ENCODE measurements at places on chromosomes 2 and 18.

DNA sequence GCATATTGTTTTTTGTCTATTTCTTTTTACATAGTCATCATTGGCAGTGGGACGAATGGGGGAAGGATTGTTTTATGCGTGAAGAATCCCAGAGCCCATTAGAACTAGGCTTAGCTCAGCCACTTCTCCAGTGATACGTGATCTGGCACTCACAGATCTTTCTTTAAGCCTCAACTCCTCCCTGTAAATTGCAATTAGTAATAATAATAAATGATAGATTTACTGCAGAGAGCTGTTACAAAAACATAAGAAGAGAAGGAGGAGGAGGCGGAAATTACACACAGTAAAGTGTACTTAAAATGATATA, 629.3 kb downstream of the NRXN1 start:
- DNase-seq: no peak

GRCh38 chr2:160720098-160720497, 226.5 kb upstream of the RBMS1 start:
- no peak for DNase-seq

- no peak for DNase-seq
Observed at GRCh38 chr2:96099861-96100798, 16.2 kb downstream of the ADRA2B start.

DNA sequence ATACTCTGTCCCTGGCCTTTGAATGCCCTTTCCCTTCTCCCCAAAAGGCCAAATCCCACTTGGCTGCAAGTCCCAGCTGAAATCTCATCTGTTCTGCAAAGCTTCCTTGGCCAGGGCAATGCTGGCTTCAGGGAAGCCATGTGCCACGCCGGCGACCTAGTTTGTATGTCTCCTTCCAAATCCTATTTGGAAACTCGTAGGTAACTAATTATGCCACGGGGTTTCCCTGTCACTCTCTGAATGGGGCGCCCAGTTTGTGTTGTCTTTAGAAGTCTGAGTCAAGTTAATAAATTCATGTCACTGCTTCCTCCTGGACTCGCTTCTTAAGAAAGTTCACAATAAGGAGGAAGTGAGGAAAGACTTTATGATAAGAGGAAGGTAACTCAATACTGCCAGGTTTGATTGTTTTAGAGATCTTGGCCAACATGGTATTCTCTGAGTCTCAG, 19.1 kb downstream of the FHL2 start:
- no peak for DNase-seq

- DNase-seq: no peak
Observed at GRCh38 chr2:79796641-79797040, 283.8 kb downstream of the CTNNA2 start.

DNA sequence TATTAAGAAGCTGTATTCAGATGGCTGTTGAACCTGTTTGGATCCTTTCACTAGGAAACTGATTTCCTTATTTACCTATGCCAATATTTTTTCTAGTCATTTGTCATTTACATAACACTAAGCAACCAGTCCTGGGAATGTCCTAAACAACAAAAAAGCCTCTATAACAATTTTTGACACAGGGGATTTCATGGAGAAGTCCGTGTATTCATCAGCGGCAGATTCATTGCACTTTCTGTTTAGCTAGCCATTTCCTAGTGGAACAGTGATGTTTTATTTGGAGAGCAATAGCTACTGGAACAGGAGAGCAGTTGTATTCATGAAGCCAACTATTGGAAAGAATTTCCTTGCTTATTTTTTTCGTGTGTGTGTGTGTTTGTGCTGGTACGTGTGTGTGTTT, 604.3 kb upstream of the POU3F3 start:
- no peak for DNase-seq

DNA sequence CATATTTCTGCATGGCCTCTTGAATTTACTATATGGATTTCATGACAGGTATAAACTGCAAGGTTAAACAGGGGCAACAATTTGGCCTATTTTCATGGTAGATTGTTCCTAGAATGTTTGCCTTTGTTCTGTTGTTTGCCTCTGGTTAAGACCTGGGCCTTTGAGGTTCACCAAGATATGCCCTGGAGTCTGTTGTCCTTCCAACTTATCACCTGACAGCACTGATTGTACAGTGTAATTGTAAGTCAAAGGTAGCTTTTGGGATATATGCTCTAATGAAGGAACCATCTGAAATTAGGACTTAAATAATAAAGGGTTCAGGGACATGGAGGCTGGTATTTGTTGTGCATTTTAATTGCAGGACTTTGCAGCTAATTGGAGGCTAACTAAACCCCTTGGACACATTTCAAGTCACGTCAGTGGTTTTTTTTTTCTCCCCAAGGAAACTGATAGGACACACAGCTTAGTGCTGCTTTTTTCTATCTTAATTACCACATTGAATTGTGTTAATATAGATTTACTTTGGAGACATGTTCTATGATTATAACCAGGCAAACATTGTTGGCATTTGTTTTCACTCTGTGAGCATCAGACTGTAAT, 771.2 kb upstream of the LINC00305 start:
- DNase-seq: no peak

DNA sequence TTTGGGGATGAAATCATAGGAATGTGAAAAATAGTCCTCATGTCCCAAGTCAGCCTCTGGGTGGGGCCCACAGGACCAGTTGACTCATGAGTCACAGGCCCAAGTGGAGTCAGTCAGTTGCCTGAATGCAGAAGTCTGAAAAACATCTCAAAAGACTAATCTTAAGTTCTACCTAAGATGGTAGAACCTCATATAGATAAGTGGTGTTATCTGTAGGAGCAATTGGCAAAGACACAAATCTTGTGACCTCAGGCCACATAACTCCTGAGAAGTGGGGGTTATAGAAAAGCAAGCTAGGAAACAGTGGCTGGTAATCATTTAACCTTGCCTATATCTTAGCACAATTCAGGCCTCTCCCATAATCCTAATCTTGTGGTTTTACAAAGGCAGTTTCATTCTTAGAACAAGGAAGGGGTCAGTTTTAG, 257.1 kb upstream of the SPOPL start:
- DNase-seq: no peak

- no peak for DNase-seq
Observed at GRCh38 chr18:10671441-10671840, 145.6 kb downstream of the NAPG start.

GRCh38 chr2:85728883-85729824, 24.6 kb upstream of the ATOH8 start:
- DNase-seq: peak; percentile 93

GRCh38 chr2:7722212-7722910, 805.1 kb downstream of the RNF144A start:
- no peak for DNase-seq

DNA sequence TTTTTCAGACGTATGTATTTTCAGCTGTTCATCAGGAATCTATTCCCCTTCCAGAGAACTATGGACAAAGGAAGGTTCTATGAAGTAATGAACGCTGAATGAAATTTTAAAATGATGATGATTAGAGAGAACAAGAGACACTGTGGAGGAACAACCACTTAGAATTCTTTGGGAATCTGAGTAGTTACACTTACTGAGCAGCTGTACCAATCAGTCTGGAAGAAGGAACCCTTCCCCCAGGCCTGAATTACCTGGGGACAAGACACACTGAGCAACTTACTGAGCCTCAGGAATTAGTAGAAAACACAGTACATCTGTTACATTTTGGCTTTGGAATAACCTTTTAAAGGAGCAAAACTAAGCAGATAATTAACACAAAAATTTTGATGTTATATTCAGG, 1.9 kb downstream of the MSTN start:
- DNase-seq: no peak

DNA sequence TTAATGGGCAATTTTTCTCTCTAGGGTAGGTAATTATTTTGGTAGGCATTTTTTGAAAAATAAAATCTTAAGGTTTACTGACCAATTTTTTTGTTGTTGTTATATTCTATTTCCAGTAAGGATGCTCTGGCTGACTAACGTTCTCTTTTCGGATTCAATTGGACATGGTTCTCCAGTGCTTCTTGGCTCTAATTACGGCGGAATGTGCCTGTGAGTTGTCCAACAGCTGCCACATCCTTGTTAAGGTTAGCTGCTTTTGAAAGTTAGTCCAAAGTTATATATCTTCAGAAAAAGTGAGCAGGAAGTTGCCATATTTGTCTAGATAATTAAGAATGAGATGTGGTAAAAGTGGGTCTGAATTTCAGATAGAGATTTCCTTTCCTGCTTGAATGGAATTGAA, 45.8 kb upstream of the SMIM21 start:
- no peak for DNase-seq

DNA sequence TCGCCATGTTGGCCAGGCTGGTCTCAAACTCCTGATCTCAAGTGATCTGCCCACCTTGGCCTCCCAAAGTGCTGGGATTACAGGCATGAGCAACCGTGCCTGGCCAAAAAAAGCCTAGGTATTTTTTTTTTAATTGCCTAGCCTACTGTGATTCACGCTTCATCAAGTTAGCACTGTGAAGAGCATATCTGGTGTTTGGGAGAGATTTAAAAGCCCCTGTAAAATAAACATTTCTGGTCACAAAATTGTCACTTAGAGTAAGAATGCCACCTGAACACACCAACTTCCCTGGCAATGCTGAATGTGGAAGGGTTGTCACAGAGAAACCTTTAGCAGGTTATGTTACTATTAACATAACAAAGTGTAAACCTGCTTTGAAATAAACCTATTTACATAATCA, 39.7 kb upstream of the CHAC2 start:
- DNase-seq: no peak

- DNase-seq: no peak
Observed at GRCh38 chr2:84719434-84719833, 161.4 kb downstream of the TRABD2A start.

DNA sequence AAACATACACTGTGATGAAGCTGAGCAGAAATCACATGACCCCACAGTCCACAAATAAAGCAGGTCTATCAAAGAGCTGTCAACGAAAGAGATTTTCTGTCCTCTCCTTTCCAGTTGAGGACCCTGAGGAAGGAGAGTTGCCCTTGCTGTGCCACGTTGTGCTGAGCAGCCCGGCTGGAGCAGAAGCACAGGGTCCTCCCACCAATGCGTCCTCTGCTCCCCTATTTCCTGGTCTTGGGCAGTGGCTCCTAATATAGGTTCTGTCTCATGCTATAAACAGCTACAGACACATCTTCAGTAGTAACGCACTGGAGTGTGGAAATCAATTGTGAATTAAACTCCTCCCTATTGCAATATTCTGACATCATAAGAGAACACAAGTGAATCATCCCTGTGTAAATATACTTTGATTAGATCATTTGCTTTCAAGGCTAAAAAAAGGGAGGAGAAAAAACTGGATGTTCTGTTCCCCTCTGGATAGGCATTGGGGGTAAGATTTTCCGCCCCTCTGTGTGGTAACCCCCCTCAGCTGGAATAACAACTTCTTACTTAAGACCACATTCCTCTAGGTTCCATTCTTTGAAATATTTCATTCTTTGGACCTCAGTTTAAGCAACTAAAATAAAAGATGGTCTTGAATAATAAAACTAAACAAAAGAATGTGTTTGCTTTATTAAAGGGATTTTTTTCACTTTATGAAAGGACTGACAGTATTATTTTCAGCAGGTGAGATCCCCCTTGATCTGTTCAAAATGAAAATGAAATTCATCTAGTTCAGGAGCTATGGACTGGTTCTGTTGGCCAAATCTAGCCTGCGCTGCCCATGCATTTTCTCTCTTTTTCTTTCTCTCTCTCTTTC, 8.3 kb upstream of the RHOB start:
- DNase-seq: no peak

DNA sequence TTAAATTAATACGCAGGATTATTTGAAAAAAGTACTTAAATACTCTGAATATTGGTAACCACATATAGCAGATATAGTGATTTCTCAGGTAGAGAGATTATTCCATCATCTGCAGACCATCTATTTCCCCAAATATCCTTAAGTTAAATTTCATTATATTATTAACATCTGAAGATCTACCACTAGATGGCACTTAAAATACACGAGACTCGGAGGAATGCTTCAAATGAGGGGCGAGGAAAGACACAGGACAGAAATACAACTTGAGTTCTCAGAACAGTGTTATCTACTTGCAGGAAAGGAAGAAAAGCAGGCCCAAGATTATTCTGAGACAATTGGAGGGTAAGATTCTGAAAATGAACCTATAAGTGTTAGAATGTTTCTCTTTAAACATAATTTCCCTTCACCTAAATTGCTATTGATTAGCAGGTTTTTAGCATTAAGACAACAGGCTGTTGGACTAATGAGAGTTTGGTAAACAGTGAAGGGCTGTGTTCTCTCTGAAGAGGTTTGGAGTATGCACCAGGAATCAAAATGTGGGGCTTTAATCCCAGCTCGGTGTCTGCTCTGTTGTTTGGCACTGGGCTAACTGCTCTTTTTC, 76.9 kb upstream of the GCFC2 start:
- DNase-seq: peak; percentile 43

GRCh38 chr2:190679813-190680591, 31.1 kb downstream of the NAB1 start:
- DNase-seq: peak; percentile 46

DNA sequence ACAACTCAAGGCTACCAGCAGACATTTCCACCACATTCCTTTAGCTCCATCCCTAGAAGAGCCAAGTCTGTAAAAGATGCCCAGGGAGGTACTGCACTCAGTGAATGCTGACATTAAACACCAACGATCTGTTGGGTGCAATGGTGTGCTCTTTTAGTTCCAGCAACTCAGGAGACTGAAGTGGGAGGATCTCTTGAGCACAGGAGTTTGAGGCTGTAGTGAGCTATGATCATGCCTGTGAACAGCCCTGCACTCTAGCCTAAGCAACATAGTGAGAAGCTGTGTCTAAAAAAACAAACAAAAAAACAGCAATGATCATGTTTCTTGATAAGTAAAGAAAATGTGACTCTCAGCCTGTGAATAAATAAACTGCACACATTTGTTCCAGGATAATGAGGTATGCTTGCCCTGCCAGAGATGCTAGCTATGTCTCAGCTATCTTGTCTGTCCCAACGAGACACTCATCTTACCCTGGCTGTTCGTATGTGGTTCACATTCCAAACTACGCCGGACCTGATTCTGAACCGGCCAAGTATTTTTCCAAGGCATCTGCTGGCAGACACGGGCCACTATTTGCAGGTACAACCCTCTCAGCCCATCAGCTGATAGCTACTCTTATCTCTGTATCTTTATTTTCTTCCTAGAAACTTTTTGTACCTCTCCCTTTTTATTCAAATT, 21.8 kb downstream of the TMEM182 start:
- no peak for DNase-seq

- DNase-seq: no peak
Observed at GRCh38 chr2:147099845-147100244, 745.0 kb upstream of the ACVR2A start.

- DNase-seq: no peak
Observed at GRCh38 chr18:61582202-61582710, 249.0 kb downstream of the CDH20 start.

DNA sequence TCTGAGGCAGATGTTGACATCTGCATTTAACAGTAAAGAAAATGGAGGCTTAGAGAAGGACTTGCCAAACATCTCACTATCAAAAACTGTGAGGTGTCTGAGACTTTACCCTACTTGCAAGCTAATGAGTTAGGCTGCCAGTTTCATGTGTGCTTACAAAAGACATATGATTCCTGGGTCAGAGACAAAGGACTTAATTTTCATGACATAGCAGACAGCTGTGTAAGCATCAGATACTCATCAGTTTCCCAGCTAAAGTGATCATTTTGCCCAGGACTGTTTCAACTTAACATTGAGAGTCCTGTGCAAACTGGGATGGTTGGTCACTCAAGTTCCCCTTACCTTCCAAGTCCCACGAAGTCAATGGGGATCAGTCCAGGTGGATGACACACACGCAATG, 18.9 kb upstream of the DAPL1 start:
- DNase-seq: no peak
